ENCODE measurements at places on chromosomes 13 and 19.
A peak's percentile ranks its signal among the peaks of the same experiment; 100 is the strongest.

DNA sequence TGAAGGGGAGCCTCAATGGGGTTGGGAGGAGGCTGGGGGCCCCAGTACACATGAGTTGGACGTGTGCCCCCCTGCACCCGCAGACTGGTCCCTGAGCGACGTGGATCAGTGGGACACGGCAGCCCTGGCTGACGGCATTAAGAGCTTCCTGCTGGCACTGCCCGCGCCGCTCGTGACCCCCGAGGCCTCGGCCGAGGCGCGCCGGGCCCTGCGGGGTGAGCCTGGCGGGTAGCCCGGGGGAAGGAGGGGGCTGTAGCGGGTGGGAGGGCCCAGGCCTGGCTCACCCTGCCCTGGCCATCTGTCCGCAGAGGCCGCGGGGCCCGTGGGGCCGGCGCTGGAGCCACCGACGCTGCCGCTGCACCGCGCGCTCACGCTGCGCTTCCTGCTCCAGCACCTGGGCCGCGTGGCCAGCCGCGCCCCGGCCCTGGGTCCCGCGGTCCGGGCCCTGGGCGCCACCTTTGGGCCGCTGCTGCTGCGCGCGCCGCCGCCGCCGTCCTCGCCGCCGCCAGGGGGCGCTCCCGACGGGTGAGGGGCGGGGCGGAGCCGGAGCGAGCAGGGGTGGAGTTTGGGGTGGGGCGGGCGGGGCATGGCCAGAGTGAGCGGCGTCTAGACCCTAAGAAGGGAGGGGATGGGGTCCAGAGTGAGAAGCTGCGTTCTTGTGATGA is 8.1 kb downstream of the PIK3R2 start:
- peak; percentile 66 for DNase-seq

DNA sequence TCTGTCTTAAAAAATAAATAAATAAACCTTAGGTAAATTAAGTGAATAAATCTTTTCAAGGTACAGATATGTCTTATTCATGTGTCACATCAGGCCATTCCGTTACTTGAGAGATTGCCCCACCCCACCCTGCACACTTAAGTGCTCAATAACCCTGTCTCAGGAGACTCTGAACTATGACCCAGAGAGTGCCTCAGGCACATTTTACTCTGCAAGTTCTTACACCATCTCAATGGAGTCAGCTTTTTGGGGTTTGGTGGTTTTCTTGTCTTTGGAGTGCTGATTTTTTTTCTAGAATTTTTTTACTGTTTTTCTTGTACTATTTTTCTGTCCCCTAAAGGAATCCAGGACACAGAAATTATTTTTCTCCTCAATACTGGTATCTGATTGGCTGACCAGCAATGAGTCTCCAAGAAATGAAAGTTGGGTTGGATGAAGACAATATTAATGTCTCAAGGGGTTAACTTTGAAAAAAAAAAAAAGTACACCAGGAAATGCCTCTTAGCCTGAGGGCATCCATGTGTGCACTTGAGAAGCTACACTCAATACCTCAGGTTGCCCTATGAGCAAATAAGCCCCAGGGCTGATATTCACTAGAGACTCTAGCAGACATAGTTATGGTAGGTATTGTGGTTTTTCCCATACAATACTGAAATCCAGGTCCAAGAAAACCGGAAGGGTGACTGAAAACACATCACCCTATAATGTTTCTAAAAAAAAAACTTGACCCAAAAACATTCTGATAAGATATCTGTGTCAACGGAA is 114.6 kb upstream of the ZNF91 start:
- DNase-seq: no peak

DNA sequence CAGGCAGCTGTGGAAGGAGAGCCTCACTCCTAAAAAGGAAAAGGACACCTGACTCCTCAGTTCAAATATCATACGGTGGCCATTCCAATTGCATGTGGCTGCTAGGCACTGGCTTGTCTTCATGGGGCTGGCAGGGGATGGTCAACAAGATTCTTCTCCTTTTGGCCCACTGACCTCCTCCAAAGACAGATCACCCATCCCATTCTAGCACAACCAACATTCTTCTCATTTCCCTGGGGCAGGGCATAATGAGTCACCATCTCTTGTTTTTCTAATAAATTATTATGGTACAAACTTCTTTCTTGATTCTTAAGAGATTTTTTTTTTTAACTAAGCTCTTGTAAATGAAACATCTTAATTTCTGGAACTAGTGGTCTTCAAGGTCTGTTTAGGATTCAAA is 136.7 kb upstream of the NBEA start:
- no peak for DNase-seq

GRCh38 chr19:15576526-15577156 is 38.4 kb upstream of the CYP4F8 start:
- no peak for DNase-seq

GRCh38 chr13:26816881-26817280 is 56.3 kb upstream of the GPR12 start:
- no peak for DNase-seq

GRCh38 chr13:109657395-109657794 is 129.0 kb downstream of the IRS2 start:
- no peak for DNase-seq

Measured in stimulated activated CD4-positive, alpha-beta T cell treated with anti-CD3 and anti-CD28 coated beads, Interleukin-1b, Interleukin-23, amount 100 ng/mL, for 24 hours (primary cell).